ENCODE measurements at places on chromosomes 11 and 22. TPM values are rescaled to one million over a fixed set of nuclear protein-coding genes. Genes with fewer than 3 reads are reported as not detected.
A peak's percentile ranks its signal among the peaks of the same experiment; 100 is the strongest.

TMEM80 gene
- total RNA-seq, result 10.7 TPM

MMP1 gene
- total RNA-seq, result 3.8 TPM

INS gene
- not detected for total RNA-seq

MMP12 gene
- not detected for total RNA-seq

PLCB3 gene
- total RNA-seq, result 43.5 TPM

ISX gene
- total RNA-seq, result not detected

- no peak for DNase-seq
These were observed 76.8 kb upstream of the CCND1 start for GRCh38 chr11:69563946-69564775.

- DNase-seq, result no peak
These were observed 35.1 kb upstream of the SUSD2 start for GRCh38 chr22:24146194-24146616.

DNA sequence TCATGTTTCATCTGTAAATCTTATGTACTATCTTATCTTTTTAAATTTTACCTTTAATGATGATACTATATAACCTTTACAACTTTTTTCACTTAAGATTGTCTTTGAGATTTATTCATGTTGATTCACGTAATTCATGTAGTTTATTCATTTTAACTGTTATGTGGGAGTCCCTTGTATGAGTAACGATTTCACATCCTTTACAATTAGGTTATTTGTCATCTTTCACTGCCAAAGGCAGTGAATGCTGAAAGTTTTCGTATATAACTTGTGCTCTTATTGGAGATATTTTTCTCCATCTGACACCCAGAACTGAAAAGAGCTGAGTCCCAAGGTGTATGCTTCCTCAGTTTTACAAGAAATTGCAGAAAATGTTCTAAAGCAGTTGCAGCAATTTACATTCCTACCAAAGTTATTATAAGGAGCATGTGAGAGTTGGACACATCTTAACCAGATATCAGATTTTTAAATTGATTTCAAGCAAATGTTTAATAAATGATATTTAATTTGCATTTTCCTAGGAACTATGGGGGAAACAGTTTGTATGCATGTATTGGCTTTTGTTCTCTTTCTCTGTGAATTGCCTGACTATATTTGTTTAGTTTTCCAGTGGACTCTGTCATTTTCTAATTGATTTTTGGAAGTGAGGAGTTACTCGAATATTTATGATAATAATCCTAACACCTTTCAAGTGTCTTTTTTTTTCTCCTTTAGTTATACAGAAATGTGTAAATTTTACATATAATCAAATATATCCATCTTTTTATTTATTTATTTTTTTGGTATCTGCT is 6.4 kb downstream of the ARL14EP start:
- no peak for DNase-seq

- DNase-seq, result no peak
These were observed 55.2 kb upstream of the ZBED5 start for GRCh38 chr11:10913075-10913474.

DNA sequence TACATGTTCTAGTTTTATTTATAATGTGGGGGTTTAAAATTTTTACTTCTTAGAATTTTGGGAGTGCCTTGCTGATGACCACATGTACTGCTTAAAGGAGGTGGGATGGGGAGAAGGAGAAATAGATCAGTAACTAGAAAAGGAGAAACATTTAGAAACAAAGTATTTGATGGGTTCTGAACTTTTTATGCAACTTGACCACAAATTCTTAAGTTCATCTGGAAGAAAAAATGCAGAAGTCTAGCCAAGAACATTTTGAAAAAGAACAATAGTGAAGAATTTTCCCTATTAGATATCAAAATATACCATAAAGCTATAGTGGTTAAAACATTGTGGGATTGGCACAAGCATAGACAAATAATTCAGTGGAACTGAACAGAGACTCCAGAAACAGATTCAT is 73.3 kb upstream of the AMPD3 start:
- no peak for DNase-seq

DNA sequence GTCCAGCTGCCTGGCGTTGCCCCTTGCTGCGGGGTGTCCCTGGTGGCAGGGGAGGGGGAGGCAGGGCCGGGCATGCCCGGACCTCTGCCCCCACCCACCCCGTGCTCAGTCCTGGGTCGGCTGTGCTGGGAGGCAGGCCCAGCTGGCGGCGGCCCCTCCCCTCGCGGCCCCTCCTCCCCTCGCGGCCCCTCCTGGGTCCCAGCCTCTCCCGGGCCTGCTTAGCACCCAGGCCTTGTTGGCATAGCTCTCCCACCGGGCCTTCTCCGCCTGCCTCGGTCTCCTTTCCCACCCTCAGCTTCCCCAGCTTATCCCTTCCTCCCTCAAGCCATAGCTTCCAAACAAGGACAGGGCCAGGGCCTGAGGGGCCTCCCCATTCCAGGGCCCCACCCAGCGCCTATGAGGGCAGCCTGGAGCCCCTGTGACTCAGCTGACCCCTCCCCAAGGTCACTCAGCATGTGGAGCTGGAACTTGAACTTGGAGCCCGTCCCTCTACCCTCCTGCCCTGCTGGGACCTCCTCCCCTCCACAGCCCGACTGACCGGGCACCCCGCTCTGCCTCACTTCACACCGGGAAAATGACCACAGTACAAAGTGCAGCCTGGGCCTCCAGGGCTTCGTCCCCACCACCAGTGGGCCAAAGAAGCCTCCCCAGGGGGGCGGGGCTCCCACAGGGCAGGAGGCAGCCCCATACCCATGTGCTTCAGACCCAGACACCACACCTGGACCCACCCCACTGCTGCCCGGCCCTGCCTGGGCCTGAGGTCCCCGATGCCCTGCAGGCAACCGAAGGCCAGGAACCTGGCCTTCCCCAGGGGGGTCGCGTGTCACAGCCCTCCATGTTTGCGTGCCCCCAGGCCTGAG is 1.2 kb downstream of the EPS8L2 start:
- no peak for DNase-seq

DNA sequence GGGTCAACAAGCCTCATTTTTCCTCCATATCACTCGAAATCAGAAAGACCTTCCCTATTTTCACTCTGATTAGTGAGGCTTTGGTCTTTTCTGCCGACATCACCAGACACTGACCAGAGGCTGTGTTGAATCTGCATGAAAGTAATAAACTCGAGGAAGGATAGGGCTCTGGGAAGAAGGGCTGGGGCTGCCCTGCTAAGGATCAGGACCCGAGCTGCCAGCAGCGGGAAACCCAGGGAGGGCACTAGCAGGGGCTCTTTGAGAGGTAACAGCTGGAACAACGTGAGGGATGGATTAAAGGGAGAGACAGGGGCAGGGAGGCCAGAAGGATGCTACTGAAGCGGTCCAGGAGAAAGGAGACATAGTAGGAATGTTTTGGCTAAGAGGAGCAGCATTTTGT is 377.5 kb upstream of the NARS2 start:
- no peak for DNase-seq

- DNase-seq, result no peak
These were observed 926.7 kb downstream of the NTM start for GRCh38 chr11:132296946-132297610.

- DNase-seq, result no peak
These were observed 147.4 kb upstream of the POU2AF2 start for GRCh38 chr11:111098091-111098490.

DNA sequence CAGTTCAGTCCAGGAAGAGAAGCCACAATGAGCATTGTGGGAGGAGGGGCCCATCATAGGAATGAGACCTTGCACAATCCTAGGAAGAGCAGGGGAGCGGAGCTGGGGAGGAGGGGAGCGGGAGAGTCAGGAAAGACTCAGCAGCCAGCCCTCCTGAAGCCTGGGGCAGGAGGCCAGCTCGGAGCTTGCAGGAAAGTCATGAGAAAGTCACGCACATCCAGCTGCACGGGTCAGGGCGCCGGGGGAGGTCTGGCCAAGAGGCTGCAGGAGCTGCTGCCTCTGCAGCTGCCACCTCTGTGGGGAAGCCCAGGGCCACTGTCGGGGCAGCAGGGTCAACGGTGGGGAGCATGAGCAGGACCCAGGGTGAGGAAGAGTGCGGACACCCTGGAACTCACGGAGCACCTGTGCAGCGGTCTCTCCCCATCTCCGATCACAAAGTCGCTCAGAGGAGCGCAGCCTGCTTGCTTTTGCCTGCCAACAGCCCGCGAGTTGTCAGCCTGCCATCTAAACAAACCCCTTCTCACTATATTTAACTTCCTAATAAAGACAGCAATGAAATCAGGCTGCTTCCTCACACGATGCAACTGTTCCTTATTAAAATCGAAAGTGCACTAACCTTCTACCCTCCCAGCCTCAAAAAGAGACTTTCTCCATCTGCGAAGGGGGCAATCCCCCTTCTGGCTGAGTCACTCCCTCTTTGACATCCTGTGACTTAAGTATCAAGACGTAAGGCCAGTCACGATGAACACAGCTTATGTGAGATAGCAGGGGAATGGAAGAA is 52.9 kb upstream of the RTL6 start:
- DNase-seq, result peak; percentile 23

DNA sequence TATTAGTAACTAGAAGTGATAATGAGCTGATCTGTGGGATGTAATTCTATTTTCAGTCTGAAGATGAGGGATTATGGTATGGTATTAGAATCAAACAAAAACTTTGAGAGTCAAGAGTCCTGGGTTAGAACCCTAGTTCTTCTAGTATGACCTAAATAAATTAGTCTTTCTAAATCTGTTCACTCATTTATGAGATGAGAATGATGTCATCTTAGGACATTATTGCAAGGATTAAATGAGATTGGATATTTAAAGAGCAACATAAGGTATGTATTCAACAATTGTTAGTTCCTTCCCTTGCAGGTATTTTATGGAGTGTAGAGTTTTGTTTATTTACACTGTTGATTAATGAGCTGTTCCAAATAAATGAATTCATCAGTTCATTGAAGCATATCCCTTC is 21.8 kb downstream of the EMSY start:
- no peak for DNase-seq

- DNase-seq, result no peak
These were observed 26.7 kb downstream of the ZBTB16 start for GRCh38 chr11:114085965-114086793.

DNA sequence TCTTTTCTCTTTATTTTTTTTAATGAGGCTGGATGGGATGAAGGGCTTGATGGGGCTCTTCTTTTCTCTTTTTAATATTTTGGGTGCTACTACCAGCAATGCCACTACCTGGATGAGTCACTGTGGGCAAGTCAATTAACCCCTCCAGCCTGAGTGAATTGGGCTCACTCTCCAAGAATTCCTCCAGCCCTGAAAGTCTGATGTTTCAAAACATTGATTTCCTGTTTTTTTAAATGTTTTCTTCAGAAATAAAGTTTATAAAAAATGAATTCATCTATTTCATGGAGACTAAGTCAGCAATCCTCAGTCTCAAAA is 812 bp upstream of the OR5A2 start:
- DNase-seq, result no peak

DNA sequence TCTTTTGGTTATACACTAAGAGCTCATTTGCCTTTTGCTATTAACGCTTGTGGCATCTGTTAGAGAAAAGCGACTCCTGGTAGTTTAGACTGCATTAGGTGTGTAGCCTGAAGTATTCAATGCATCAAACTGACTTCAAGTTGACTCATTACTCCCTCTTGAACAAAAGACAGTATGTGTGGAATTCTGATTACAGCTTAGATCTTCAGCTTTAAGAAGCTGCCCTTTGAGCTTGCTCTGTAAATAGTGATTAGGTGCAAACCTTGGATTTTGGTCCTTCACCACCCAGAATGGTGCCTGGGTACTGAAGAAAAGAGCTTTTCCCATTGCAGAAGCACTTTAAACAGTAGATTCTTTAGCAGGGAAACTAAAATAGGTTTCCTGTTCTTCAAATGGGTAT is 62.1 kb downstream of the FAT3 start:
- no peak for DNase-seq

DNA sequence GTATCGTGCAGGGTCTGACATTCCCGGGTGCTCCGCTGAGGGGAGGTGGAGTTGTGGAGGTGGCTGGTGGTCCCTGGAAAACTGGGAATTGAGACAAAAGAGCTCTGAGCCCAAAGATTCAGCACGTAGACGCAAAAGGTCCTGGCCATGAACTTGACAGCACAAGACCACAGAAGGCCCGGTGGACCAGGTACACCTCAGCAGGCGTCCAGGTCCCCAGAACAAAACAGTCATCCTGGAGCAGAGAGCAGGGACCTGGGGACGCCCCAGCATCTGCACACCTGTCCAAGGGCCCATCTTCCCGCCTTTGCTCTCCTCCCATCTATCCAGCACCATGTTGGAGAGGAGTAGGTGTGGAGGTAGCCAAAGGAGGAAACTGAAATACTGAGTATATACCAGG is 13.8 kb upstream of the MB start:
- no peak for DNase-seq

- no peak for DNase-seq
These were observed 89.7 kb upstream of the SHANK2 start for GRCh38 chr11:71342116-71342515.

GRCh38 chr11:132681971-132682370 is 850.3 kb downstream of the OPCML start:
- no peak for DNase-seq

GRCh38 chr11:14371249-14371648 is 12.3 kb upstream of the RRAS2 start:
- DNase-seq, result no peak

DNA sequence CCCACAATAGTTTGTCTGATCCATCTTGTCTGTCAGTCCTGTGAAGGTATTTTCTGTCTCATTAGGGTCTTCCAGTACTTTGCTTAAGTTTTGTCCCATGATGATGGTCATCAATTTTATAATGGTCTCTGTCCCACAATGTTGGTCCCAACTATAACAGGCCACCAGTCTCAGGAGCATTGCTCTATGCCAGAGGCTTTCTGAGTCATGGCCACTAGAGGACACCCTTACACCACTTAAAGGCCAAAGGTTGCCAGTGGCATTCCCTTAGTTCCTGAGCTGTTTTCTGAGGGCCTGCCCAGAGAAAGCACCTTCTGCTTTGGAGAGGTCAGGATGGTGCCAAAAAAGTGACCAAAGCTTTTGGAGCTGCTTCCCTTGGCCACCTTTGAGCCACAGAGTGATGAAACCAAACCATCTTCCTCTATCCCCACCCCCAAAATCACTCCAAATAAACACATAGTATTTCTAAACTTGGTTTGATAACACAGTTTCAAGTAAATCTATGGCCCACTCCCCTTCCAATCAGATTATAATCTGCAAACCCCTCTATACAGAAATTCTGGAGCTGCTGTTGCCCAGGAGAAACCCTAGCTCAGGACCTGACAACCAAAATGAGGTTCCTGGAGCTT is 19.3 kb downstream of the EIF3F start:
- no peak for DNase-seq

- no peak for DNase-seq
These were observed 1543.1 kb downstream of the FAM181B start for GRCh38 chr11:81190546-81190945.
